GM04504 (cell line): ENCODE measurements at places on chromosomes 4 and X.

- no peak for DNase-seq
Measured at GRCh38 chr4:75705198-75705977, 19.0 kb upstream of the USO1 start.

- DNase-seq = no peak
Measured at GRCh38 chr4:27288496-27288895, 427.9 kb downstream of the STIM2 start.

DNA sequence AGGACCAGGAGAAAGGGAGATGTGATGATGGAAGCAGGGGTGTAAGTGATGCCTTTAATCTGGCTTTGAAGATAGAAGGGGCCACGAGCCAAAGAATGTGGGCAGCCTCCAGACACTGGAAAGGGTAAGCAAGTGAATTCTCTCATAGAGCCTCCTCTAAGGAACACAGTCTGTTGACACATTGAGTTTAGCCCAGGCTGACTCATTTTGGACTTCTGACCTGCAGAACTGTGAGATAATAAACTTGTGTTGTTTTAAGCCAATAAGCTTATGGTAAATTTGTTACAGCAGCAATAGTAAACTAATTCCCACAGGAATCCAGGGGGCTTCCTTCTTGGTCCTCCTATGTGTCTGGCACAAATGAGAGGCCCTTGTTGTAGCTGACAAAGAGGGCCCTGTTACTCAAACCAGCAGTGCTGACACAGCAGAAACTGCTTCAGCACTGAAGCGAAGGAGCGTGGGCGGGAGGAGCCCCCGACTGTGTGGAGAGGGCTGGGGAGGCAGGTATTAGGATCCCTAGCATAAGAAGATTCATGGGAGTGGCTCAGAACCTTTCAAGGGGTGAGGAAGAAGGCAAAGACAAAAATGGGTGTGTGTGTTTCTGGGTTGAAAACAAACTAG is 268.7 kb downstream of the NR3C2 start:
- DNase-seq = no peak

DNA sequence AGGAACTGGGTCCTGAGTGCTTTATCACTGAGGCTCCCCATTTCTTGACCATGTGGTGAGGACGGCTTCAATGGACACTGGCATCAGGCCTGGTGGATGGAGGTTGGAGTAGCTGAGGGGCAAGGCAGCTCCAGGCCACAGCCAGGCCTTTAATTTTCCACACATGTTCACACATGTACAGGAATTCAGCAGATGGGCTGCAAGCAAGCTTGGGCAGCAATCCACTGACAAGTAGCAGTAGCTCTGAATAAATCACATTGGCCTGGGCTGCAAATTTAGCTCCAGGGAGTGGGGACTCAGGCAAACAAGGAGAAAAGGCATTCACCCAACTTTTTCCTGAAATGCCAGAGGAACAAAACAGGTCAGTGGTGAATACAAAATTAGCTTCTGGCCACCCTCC is 107.8 kb upstream of the SCML1 start:
- DNase-seq = no peak

DNA sequence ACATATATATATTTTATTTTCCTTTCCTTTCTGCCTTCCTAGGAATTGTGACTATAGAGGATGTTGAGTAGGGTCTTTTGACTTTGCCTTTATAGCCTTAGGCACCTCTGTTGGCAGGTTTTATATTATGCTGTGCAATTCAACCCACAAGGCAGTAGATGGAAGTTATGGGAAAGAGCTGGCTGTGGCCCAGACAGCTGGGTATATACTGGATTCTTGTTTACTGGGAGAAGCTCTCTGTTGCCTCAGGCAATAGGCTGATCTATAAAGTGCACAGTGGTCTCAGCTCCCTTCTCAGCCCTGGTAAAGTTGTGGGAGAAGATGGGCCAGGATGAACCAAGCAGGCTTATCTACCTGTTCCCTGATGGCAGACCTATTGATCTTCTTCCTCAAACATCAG is 342.0 kb downstream of the GBA3 start:
- DNase-seq = no peak

GRCh38 chr4:79317711-79318110 is 8.2 kb downstream of the NAA11 start:
- no peak for DNase-seq

- no peak for DNase-seq
Measured at GRCh38 chr4:88734403-88734949, 36.8 kb upstream of the NAP1L5 start.

GRCh38 chr4:48629458-48629857 is 139.4 kb downstream of the ZAR1 start:
- DNase-seq = no peak

GRCh38 chrX:13284570-13284969 is 35.3 kb downstream of the ATXN3L start:
- DNase-seq = no peak
